Smooth muscle cell of trachea (primary cell): ENCODE measurements at places on chromosomes 5 and 9. TPM values are rescaled to one million over a fixed set of nuclear protein-coding genes. Genes with fewer than 3 reads are reported as not detected.

Gene SLC9A3
- 0.87 and 1.3 TPM in 2 replicates for total RNA-seq

Gene SMIM32
- total RNA-seq, result not detected in 2 replicates

Gene ANKRD55
- total RNA-seq, result under 0.01 TPM in 1 of 2 replicates, not detected in the other

Gene DDX46
- 15.5 and 31.6 TPM in 2 replicates for total RNA-seq

Gene C9orf50
- total RNA-seq, result 0.17 and 0.44 TPM in 2 replicates

Gene PCDHB1
- not detected in 2 replicates for total RNA-seq

Gene CDX1
- 0.15 and 0.17 TPM in 2 replicates for total RNA-seq
